ENCODE measurements at places on chromosomes 4 and X.
A peak's percentile ranks its signal among the peaks of the same experiment; 100 is the strongest.

DNA sequence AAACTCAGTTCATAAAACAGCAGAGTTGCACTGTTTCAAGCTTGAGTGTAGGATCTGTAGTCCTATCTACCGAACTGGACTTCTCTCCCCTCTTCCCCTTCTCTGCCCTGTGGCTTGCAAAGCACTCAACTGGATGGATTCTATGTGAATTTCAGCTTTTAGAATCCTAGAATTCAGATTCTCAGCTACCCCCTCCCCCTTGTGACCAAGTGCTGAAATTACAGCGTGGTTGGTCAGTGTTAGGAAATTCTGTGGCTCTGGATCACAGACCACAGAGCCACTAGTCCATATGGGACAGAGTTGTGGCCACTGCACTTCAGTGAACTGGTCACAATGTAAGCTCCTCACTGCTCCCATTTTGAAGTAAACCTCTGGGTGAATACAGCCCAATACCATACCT, 64.6 kb upstream of the TRPC5 start:
- DNase-seq = peak; percentile 2

DNA sequence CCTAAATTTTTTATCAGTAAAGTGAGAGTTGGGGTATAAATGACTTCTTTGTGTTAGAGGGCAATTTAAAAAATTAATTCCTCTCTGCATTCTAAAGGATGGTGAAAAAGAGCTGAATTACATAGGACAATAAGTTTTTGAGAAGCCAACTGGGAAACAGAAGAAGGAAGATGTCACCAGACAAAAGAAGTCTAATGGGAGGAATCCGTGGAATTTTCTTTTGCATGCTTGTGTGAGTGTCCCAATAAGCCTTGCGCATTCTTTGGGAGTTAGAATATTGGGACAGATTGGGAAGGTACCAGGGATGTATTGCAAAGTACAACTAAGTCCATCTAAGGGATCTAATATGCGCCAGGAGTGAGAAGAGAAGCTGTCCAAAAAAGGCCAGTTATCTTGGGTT, 35.1 kb upstream of the NR3C2 start:
- DNase-seq = no peak

DNA sequence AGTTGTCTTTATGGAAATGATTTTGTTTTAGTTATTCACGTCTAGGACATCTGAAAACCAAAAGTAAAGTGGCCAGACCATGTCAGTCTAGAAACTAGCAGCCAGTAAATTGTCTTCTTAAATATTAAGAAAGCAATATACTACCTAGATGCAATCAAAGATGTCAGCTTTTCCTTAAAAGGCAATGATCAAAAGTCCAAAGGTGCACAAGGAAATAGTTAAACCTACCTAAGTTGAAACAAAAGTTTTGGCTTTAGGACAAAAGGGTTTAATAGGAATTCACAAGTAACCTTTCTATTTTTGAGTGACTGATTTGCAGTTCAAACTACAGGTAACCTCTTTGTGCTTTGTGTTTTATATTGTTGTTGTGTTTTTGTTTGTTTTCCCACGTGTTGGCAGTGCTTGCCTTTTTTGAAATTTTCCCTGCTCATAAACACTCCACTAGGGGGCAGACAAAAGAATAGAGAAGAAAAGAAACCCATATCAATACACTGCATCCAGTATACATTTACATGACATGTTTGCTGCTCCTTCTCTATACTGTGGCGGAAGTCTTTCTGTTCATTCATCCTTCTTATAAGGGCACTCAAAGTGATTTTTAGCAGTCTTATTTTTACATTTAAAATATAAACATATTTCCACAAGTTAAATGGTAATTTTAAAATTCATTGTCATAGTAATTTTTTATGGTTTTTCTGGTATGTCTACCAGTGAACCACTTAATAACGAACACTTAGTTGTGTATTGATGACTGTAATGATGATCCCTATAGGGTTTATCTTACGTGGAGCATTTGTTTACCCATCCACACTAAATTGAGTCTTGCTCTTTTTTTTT, 62.7 kb downstream of the GAB1 start:
- DNase-seq = peak; percentile 50

- peak; percentile 56 for DNase-seq
Observed at GRCh38 chrX:41824551-41824950, 98.8 kb downstream of the CASK start.

DNA sequence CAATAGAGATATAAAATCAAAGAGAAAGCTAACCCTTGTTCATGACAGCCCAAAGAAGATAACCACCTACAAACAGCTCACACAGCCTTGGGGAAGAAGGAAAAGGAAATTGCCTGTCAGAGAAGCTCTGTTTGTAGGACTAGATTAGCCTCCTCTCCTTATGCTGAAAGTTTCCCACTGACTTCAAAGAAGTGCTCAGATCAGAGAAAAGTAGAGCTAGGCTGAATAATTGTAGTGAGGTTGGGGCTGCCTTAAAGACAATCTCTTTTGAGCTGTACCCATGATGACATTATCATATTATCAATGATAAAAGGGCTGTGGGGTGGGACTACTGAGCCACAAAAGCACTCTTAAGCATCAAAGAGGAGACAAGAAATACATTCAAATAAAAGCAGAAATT, 223.0 kb upstream of the GALNT7 start:
- no peak for DNase-seq

GRCh38 chr4:1045193-1045594, 33.8 kb downstream of the FGFRL1 start:
- DNase-seq = no peak

- no peak for DNase-seq
Observed at GRCh38 chr4:182337366-182337765, 94.2 kb downstream of the TENM3 start.

Measured in ACHN (cell line).